ENCODE measurements at places on chromosomes 2 and 18. TPM values are rescaled to one million over a fixed set of nuclear protein-coding genes. Genes with fewer than 3 reads are reported as not detected.
A peak's percentile ranks its signal among the peaks of the same experiment; 100 is the strongest.

DNA sequence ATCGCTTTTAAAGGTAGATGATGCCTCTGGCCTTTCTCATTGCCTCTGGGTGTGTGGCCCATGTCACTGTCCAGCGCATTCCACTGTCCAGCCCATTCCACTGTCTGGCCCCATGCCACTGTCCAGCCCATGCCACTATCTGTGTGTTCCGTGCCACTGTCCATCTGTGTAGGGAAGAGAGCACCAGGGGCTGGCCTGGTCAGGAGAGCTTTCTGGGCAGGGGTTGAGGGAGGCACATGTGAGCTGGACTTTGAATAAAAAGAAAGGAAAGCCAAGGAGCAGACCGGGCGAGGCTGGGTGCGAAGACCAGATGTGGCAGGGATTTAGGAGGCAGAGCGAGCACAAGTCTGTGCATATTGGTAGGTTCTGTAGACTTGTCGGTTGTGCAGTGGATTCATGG, 236.2 kb downstream of the NEDD4L start:
- DNase-seq: no peak

DNA sequence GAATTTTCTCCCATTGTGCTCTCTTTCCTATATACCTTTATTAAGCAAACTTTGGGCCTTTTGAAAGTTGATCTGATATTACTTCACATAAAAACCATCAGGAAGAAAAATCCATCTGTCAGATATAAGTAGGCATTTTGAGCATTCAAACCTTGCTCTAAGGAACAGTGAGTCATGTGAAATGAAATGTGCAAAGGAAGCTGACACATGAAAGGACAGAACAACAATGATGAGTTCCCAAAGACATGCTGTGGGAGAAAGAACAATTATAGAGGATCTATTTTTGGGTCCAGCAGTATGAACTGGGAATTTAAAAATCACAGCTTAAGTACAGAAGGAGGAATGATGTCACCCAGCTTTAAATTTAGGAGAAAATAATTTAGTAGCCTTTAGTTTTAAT, 18.1 kb downstream of the CALCRL start:
- no peak for DNase-seq

DNA sequence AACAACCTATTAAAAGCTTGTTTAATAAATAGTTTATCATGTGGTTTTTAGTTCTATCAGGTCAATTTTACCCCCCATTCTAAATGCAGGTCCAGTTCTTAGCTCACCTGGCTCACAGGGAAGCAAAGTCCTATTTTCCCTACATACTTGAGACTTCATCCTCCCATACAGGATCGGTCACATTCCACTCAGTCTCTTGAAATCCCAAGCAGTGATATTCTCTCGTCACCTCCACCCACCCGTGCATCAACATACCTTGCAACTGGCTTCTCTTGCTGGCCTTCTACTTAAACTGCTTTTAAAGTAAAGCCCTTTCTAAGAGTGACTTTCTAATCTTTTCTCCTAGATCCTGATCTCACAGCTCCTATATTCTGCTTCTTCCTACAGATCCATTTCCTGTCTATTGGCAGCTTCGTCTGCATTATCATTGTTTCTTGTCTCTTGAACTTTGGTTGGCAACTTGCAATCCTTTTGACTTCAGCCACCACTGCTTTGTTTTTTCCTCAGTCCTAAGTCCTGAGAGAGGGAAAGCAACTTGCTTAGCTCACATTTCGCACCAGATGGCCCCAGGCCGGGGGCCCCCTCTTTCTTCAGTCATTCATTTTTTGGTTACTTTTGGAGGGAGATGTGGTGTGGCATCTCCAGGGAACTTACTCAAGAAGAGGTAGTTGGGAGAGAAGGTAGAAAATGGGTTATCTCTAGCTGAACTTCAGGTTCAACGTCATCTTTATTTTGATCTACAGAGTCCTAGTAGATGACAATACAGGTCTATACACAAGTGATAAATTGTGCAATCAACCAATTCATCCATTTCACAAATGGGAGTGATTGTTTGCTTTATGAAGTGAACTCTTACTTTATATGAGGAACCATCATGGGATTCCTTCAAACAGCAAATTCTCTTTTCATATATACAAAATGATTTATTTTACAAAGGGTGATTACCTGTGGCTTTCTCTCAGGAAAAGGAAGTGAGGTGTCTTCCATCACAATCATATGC, 23.9 kb upstream of the NCOA1 start:
- no peak for DNase-seq

ELOA2 gene
- polyA plus RNA-seq: not detected

KCNS3 gene
- polyA plus RNA-seq: 9.2 TPM

LYG1 gene
- 4.2 TPM for polyA plus RNA-seq

GRCh38 chr18:50163505-50163904, 31.4 kb downstream of the MYO5B start:
- DNase-seq: no peak

- peak; percentile 64 for DNase-seq
Observed at GRCh38 chr2:43343573-43344304, 117.3 kb upstream of the ZFP36L2 start.

CRYGB gene
- not detected for polyA plus RNA-seq

CACNB4 gene
- polyA plus RNA-seq: 15.5 TPM

EIF2AK3 gene
- polyA plus RNA-seq: 28.0 TPM

DNA sequence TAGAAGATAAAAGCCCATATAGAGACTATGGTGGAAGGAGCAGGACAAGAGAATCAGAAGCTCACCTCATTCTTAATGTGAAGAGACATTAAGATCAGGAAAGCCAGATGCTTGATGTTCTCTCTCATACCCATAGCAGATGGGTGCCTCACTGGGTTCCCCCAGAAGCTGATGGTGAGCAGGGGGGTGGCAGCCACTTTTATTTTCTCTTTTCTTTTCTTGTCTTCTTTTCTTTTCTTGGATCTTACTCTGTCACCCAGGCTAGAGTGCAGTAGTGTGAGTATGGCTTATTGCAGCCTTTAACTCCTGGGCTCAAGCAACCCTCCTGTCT, 14.8 kb upstream of the CXCR4 start:
- no peak for DNase-seq

RMDN2 gene
- 14.5 TPM for polyA plus RNA-seq

DNA sequence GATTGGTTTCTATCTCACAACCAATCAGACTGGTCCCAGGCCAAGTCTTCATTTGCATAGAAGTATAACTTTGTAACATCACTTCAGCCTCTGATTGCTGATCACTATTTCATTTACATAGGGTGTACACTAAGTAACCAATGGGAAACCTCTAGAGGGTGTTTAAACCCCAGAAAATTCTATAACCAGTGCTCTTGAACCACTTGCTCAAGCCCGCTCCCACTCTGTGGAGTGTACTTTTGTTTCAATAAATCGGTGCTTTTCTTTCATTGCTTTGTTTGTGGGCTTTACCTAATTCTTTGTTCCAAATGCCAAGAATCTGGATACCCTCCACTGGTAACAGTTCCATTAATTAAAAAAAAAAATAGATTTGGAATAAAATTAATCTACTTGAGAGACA, 77.0 kb downstream of the TMEFF2 start:
- DNase-seq: no peak

DNA sequence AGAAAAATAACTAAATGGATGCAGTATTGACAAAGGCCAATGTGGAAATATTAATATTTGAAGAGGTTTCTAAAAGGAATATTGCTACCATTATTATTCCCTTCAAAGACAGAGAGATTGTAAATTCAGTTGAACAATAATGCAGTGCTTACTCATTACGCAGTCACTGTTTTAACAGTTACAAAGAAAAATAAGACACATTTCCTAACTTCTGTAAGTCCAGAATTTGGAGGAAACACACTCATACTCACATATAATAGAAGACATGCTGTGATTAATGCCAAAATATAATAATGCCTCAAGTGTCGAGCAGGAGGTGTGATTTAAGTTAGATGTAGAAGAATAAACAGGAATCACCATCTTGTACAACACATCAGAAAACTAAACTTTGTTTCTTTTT, 389.2 kb downstream of the FBXO15 start:
- no peak for DNase-seq

POTEF gene
- 0.13 TPM for polyA plus RNA-seq

DNA sequence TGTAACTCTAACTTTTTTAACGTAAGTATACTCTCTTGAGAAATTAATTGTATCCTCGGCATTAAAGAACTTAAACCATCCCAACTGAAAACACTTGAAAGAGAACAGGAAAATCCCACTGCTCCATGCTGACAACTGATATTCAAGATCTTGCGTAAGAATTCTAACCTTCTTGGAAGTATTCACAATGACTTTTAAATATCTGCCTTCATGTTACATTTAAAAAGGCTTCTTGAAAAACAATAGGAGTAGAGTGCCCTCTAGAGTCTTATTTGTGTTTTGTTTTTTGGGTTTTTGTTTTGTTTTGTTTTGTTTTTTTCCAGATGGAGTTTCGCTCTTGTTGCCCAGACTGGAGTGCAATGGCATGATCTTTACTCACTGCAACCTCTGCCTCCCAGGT, 65.4 kb upstream of the DNAJC10 start:
- DNase-seq: peak; percentile 53

DNA sequence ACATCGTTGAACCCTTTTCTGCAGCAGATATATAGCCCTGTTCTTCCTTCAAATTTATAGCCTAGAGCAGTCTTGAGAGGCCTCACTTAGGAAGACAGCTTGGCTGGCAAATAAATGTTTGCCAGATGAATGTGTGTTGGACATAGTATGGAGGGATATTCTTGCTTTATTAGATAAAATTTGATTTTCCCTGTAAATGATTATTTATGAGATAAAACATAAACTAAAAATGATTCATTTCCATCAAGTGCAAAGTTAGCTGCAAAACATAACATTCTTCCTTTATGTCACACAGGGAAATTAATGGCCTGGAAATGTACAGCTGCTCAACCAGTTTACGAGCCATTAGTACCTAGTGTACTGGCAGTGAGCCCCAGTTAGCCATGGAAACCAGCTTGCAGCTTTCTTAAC, 82.5 kb downstream of the LIMS1 start:
- DNase-seq: peak; percentile 70

POLR1B gene
- polyA plus RNA-seq: 37.3 TPM

SLC9A2 gene
- 8.0 TPM for polyA plus RNA-seq
